Uterus (tissue), 4 donors: ENCODE measurements at places on chromosomes 1 and 21.
A peak's percentile ranks its signal among the peaks of the same experiment; 100 is the strongest.

- DNase-seq, result no peak
Measured at GRCh38 chr1:82269431-82269830, 468.7 kb downstream of the ADGRL2 start.

GRCh38 chr1:155037851-155038441 is 4.3 kb downstream of the DCST1 start:
- no peak for DNase-seq

- peak; percentile 60 for DNase-seq
Measured at GRCh38 chr1:55640708-55641473, 425.7 kb upstream of the USP24 start.

- no peak for DNase-seq
Measured at GRCh38 chr1:25549273-25550154, 6.1 kb downstream of the LDLRAP1 start.

- no peak for DNase-seq
Measured at GRCh38 chr1:155131285-155131684, 3.6 kb downstream of the EFNA1 start.

DNA sequence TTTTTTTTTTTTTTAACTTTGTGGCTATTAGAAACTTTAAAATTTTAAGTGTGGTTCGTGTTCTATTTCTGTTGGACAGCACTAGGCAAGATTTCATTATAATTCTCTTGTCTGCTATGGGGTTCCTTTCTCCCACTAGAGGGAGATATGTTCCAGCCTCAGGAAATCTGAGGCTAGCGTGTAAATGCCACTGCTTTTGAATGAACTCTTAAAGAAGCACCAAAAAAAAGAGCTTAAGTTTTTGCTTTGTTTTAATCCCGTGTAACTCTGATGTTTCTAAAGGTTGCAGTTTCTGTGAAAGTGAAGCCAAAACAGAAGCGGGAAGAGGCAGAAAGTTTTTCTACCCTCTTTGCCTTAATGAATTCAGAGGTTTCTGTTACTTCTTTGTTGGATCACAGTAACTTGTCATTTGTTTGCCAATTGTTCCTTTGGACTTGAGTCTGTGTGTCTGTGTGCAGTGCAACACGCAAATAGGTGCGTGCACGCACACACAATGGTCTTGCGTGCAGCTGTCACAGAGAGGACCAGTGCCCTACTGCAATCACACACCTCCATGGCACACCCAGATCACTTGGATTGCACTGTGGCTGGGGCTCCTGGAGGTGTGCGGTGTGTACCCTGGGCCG is 32.3 kb downstream of the HHAT start:
- no peak for DNase-seq

DNA sequence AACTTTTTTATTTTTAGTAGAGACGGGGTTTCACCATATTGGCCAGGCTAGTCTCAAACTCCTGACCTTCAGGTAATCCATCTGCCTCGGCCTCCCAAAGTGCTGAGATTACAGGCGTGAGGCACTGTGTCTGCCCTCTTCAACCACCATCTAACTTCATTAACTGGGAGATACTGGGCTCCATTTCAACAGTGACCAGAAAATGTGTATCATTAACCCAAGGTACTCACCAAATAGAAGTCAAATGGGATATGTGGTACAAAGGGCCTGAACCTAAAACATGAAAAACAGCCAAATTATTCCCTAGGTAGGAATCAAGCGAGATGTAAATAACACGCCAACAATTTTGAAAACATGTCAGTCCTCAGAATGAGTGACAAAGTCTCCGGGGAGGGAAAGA is 1.2 kb downstream of the ILF2 start:
- DNase-seq, result no peak

DNA sequence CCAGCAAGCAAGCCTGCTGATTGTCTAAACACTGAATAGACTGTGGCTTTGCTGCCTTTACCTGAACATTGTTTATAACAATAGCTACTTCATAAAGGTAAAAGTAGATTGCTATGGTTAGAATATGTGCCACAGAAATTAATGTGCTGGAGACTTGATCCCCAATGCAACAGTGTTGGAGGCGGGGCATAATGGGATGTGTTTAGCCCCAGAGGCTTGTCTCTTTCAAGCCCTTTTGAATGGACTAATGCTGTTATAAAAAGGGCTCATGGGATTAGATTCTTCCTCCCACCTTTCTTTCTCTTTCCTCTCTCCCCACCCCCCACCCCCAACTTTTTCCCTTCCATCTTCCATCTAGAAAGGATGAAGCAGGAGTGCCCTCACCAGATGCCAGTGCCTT is 80.2 kb upstream of the PPP2R5A start:
- no peak for DNase-seq

GRCh38 chr1:2783069-2783434 is 18.4 kb downstream of the TTC34 start:
- no peak for DNase-seq

- no peak for DNase-seq
Measured at GRCh38 chr1:5616366-5617178, 375.7 kb downstream of the NPHP4 start.

GRCh38 chr1:70778934-70779333 is 268.7 kb downstream of the PTGER3 start:
- no peak for DNase-seq

GRCh38 chr1:25729790-25730644 is 70.0 kb upstream of the SELENON start:
- DNase-seq, result no peak

DNA sequence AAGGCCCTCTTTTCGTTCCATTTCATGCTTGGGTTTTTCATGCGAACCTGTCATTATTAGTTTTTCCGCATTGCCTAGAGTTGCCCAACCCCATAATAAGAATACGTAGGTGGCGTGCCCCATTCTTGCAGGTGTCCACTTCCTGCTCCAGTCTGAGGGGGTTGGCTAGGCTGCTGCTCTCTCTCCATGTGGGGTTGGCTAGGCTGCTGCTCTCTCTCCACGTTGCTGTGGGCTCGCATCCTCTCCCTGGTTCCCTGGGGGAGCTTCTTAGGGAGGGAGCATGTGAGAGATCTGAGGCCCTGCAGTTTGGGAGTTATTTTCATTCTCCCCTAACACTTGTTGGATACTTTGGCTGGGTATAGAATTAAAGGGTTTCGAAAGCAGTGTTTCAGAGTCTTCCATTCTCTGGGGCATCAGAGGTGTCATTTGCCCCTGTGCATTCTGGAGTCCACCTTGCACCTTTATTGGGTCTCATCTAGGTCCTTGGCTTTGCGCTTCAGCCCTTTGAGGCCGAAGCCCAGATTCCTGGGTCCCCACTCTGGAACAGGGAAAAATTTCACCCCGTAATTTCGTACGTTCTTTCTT is 8.6 kb downstream of the C1orf35 start:
- DNase-seq, result no peak
